Cardiac muscle cell (in vitro differentiated cells and primary cell): ENCODE measurements at places on chromosomes 5 and 9. TPM values are rescaled to one million over a fixed set of nuclear protein-coding genes. Genes with fewer than 3 reads are reported as not detected.

SOHLH1 gene
- not detected in 2 replicates for polyA plus RNA-seq

FRMPD1 gene
- polyA plus RNA-seq: 0.32 TPM in 1 of 2 replicates, not detected in the other

CARD6 gene
- polyA plus RNA-seq: 0.06 and 0.32 TPM in 2 replicates

PTPRD gene
- polyA plus RNA-seq: 37.0 and 42.8 TPM in 2 replicates

RIOK2 gene
- polyA plus RNA-seq: 26.4 and 48.1 TPM in 2 replicates

BNC2 gene
- polyA plus RNA-seq: 0.55 and 1.5 TPM in 2 replicates
